D341Med (cell line): ENCODE measurements at places on chromosomes 12 and 14.
A peak's percentile ranks its signal among the peaks of the same experiment; 100 is the strongest.

- no peak for DNase-seq
Observed at GRCh38 chr14:67817750-67818438, 1.5 kb upstream of the ZFYVE26 start.

GRCh38 chr12:120820884-120821510, 83.2 kb downstream of the SPPL3 start:
- no peak for DNase-seq

- peak; percentile 77 for DNase-seq
Observed at GRCh38 chr14:60721326-60722106, 2.6 kb downstream of the SIX4 start.

DNA sequence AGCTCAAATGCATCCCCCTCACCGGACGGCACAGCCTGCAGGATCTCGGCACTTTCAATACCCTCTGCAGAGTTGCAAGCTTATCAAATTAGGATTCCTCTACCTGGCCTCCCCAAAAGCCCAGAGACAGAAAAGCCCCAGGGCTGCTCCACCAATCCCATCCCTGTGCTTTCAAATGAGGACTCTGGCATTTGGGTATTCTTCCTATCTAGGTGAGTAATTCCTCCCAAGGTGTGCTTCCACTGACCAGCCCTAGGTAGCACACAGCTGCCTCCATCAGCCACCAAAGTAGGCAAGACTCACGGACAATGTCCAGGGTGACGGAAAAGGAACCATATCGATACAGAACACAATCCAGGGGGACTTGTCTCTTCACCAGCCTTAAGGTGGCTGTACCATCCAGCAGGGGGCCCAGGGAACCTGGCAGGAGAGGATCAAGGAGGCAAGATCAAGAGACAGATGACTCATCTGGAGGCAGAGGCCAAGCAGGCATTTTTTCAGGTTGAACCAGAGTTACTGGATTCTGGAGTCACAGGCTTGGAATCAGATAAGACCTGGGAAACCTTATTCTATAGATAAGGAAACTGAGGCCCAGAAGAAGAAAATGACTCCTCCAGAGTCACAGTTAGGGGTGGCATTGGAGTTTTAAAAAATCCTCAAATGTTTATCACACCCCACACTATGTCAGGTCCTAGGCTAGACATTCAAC, 9.9 kb downstream of the PMEL start:
- DNase-seq: peak; percentile 54

DNA sequence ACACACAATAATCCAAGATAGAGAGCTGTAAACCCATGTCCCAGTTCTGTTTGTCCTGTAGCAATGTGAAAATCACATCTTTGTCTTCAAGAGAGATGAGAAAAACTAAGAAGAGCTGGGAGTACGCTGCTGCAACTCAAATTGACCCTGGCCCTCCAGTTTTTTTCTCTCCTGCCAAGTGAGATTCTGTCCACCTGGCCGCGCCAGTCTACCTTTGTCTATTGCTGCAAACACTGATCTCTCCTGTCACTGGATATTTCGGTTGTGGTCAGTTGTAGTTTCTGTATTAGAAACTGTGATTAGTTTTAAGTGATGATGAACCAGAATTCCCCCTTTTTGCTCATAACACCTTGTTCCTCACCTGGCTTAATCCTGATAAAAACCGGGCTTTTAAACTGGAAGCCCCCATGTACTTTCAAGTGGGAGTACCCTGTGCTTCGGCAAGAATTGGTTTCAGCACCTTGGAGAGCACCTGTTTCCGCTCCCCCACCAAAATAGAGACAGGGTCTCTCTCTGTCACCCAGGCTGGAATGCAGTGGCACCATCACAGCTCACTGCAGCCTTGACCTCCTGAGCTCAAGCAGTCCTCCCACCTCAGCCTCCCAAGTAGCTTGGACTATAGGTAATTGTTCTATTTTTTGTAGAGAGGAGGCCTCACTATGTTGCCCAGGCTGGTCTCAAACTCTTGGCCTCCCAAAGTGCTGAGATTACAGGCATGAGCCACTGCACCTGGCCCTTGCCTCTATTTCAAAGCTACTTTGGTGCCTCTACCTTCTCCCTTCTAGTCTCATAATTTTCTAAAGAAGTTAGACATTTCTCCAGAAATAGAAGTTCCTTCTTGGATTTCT, 156.8 kb downstream of the PHETA1 start:
- no peak for DNase-seq

DNA sequence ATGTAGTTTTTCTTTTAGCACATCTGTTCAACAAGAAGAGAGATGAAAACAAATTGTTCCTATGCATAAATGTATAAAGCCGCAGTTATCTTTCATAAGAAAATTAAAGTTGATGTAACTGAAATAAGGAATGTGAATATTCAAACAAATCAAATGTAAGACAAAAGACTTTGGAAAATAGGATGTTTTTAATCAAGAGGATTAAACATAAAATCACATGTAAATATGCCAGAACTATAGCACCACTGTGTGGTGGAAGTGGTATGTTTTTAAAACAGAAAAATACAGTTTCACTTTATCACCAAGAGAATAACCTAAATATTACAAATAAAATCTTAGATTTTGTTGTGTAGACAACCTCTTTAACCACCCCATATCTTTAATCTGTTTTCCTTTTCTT, 40.4 kb downstream of the CAPS2 start:
- DNase-seq: no peak

DNA sequence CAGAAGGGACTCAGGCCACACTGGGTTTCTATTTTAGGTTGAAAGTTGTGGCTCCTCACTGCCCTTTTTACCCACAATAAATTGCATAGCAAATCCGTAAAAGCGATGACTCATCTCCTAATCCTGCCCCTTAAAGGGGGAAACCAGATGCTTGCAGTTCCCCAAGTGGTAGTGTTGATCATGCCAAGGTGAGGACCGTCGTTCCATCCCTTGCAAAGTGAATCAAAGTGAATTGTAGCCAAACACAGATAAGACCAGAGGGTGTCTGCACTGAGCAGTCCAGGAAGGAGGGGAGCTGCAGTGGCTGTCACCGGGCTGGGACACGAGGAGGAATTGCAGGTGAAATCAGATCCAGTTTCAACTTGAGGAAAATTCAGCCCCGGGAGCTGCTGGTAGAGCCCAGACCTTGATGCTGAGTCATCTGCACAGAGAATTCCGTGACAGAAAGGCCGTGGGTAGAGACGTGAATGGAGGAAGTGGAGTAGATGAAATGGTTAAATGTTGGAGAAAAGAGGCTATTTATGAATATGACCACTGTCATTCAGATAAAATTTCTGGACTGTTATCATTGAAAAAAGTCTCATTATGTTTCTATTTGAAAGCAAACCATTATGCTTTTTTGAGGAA, 44.2 kb upstream of the MMP17 start:
- DNase-seq: no peak

DNA sequence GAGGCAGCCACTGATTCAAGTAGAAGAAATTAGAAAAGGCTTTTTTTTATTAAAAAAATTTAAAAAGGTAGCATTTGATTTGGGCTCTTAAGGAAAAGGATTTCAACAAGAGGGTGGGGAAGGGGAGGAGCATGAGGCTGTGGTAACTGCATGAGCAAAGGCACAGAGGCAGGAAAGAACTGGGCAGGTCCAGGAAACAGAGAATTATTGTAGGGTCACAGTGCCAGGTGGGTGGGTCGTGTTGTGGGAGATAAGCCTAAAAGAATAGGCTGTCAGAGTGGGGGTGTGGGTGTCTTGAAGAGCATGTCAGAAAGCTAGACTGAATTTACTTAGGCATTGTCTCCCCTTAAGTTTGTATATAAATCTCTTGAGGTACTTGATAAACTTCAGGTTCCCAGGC, 7.8 kb downstream of the LIMA1 start:
- DNase-seq: no peak

DNA sequence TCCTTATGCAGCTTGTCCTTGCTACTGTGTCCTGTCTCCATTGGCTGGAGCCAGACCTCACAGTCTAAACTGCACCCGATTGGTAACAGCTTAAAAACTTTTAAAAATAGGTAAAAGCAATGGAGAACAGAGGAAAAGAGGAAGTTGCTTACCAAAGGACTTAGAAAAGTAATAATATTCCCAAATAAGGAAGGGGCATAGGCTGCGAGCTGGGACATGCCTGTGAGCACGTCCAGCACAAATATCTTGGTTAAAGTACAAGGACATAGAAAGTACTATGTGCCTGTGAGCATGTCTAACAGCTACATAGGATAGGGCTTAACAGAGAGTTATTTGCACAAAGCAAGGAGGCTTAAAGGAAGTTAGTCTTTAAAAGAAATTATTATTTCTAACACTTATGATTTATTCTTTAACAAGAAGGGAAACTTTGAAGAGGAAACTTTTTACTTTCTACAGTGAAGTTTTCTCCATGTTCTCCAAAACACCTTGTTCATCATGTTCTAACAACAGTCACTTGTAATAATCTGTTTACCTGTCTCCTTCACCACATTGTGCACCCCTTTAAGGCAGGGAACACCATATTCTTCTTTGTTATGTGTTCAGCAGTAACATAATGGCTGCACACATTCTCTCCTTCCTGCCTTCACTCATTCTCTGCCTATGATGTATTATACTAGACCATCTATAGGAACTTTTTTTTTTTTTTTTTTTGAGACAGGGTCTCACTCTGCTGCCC, 9.8 kb upstream of the UBE2N start:
- DNase-seq: no peak

- no peak for DNase-seq
Observed at GRCh38 chr12:52306731-52307130, 14.5 kb downstream of the KRT83 start.

GRCh38 chr12:50589650-50590435, 85.1 kb downstream of the DIP2B start:
- no peak for DNase-seq

DNA sequence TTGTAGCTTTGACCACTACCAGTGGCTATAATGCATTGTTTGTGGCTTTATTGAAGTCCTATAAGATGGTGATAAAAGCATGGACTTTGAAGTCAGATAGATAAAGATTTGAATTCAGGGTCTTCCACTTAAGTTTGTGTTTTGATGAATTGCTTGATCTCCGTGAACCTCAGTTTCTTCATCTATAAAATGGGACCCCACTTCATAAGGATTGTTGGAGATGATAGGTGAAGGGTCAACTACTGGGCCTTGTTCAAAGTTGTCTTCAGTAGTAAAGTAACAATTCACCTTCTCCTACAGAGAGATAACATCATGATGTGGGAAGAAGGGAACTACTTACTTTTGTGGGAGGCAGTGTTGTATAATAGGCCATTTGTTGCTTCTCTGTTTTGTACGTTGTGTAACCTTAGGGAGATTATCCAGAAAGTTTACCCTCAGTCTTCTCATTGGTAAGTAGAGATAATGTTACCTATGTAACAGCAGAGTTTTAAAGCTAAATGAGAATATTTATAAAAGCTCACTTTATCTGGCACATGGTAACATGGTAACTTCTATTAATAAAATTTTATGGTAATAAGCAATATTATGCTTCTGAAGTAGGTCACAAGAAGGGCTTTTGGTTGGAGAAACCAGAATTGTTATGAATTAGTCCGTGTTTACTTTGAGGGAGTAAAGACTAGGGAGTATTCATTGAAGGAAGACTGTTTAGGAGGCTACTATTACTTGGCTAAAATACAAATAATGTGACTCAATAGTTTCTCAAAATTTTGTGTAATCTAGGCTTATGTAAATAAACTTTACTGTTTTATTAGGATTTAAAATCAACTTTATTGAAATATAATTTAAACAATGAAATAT, 15.1 kb downstream of the ADIPOR2 start:
- no peak for DNase-seq

GRCh38 chr14:29803045-29803444, 124.6 kb downstream of the PRKD1 start:
- no peak for DNase-seq

DNA sequence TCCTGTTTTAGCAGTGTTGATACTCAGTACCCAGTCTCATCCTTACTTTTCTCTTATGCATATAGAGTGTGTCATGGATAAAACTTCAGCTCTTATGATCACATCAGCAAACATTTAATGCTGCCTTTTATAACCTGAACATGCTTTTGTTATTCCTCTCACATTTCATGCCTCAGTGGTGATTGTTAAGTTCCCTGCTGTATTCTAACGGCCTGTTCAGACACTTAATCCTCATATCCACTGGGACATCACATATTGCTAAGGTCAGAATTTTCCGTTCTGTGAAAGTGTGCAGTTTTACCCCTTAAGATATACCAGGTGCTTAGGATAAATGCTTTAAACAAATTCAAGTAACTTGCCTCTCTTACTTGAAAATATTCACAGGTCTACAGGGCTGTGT, 268.7 kb upstream of the SEL1L start:
- no peak for DNase-seq

GRCh38 chr12:51190820-51191219, 17.9 kb upstream of the TFCP2 start:
- DNase-seq: no peak

DNA sequence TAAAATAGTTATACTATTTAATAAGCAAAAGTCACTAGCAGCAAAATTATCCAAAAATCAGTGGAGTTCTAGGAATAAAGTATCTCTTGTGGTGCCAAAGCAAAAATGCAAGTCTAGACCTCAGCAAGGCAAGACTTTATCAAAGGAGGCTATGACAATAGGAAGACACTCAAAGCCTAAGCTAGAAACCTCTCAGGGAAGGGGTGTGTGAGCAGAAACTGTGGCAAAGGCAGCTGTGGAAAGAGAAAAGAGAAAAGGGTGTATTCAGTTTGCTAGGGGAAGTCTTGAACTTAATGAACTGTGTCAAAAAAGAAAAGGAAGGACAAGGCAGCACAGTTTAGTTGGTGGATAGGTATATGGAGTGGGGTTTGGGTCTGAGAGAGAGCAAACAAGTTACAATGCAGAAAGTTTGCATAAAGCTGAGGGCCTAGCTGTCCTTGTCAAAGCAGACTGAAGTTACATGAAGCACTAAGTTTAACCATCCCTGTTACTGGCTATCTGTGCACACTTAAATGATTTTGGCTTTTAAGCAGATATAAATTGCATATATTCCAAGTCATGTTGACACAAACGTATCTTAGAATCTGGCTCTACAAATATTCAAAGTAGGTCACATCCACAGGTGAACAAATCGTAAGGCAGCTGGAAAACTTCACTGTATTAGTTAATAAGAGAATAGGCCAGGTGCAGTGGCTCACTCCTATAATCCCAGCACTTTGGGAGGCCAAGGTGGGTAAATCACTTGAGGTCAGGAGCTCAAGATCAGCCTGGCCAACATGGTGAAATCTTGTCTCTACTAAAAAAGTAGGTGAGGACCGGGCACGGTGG, 31.0 kb upstream of the AMN1 start:
- DNase-seq: no peak

GRCh38 chr12:89155826-89156225, 196.5 kb downstream of the DUSP6 start:
- no peak for DNase-seq
